ENCODE measurements at places on chromosomes 11 and 22.

DNA sequence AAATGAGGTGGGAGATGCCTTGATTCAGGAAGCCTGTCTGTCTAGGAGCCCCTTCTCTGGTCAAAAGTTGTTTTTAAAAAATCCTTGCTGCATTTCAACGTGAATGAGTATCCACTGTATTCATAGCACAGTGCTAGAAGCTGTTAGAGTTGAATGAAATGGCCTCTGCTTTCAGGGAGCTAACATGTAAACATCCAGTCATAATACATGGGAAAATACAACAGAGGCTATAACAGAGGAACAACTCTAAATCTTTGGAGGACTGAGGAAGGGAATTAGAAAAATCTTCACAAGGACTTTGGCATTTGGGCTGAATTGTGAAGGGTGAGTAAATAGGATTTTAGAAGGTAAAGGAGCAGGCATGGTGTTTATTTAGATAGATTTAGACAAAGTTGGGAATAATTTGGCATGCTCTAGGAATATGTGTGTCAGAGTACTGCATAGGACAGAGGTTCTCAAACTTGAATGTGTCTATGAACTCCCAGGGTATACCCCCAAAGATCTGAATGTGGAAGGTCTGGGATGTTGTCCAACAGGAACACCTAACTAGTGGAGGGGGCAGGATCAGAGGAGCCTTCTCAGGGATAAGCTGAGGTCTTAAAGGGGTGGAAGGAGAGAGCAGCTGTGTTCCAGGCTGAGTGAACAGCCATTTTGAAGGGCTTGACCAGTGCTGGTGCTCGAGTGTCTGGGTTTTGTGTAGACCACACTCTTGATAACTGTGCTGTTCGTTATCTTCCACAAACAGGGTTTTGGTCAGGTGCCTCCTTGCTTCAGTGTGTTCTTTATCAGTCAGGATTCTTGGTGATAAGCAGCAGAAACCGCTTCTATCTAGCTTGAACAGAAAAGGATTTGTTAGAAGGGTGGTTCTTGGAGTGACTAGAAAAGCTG lies 12.7 kb downstream of the SREBF2 start:
- no peak for DNase-seq

GRCh38 chr22:46856661-46857060 lies 94.2 kb downstream of the TBC1D22A start:
- DNase-seq = no peak

DNA sequence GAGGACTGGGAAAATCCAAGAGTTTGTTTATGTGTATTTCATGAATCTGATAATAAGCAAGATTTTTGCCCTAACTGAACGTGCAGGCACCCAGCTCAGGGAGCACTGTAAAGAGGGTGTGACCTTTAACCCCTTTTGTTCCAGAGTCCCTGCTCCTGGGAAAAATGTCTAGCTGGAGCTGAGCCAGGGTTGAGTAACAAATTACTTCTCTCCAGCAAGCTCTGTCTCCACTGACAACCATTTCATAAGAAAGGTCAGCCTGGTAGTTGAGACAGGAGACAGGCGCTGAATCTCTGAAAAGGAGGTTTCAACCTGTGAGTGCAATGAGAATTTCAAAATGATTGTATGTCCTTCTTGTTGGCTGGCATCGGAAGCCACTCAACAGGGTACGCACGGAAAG lies 156.4 kb upstream of the NARS2 start:
- no peak for DNase-seq

DNA sequence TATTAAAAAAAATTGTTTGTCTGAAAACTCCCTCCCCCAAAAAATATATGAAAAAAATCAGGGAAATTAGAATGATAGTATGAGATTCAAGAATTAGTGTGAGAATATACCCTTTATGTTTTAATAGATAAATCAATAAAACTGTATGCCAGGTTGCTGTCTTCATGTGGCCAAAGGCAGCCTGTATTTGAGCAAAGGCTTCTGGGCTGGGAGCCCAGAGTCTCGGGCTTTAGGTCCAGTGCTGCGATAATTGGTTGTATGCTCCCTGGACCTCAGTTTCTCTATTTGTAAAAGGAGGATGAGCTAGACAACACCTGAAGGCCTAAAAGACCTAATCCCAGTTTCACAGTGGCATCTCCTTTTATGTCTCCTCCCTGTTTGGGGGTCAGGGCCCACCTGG lies 29.8 kb downstream of the THOC5 start:
- no peak for DNase-seq

- no peak for DNase-seq
These were observed 25.6 kb upstream of the ZDHHC13 start for GRCh38 chr11:19091366-19091765.

DNA sequence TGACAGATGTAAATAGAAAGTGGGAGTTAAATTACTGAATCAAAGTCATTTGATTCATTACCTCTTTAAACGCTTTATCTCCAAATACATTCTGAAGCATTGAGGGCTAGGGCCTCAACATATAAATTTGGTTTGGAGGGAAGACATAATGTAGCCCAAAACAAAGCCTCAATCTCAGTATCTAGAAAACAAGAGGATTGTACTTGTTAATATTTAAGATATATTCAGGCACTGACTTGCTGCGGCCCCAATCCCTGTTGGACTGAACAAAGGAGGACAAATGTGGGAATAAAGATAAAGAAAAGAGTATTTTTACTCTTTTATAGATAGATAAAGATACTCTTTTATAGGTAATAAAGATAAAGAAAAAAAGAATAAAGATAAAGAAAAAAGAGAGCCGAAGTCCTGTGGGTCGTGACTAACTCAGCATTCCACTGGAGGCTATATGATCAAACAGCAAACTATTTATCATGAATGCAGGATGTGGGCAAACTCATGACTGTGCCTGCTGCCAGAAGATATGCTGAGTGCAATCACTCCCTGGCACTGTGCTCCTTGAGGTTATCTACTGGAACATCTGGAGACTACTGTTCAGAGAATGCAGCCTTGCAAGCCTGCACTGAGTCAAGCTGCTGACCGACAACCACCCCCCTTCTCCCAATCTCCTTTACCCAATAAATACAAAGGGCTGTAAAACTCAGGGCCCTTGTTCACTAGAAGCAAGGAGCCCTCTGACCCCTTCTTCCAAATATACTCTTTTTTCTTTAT lies 6.9 kb downstream of the OR10V1 start:
- DNase-seq = no peak

GRCh38 chr22:47209040-47209514 lies 446.6 kb downstream of the TBC1D22A start:
- DNase-seq = no peak

- DNase-seq = no peak
These were observed 848.3 kb downstream of the TBC1D22A start for GRCh38 chr22:47610764-47611163.

DNA sequence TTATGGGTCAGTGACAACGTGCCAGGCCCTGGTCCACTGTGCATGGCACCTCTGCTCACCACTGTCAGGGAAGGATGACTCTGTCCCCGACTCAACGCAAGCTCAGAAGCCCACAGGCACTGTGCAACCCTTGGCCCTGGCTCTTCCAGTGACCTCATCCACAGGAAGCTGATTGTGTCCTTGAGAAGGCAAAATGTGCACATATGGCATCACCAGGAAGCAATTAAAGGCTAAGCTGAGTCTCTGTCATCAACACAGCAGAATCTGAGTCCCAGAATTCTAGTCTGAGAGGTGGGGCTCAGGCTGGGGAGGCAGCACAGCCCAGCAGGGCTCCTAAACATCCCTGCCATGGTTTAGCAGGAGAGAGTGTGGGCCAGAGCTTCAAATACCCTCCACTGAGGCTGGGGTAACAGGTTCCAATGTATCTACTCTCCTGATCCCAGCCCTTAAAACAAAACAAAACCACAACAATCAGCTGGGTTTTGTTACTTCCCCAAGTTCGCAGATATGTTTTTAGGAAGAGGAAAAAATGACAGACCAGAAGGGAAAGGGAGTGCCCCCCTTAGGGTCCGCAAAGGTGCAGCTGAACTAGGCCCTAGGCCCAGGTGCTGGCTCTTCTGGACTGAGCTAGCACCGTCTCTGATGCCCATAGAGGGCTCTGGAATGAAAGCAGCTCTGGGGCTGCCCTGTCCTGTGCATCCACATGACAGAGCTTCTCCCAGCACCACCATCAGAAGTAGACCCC lies 33.5 kb upstream of the GNAZ start:
- DNase-seq = no peak

DNA sequence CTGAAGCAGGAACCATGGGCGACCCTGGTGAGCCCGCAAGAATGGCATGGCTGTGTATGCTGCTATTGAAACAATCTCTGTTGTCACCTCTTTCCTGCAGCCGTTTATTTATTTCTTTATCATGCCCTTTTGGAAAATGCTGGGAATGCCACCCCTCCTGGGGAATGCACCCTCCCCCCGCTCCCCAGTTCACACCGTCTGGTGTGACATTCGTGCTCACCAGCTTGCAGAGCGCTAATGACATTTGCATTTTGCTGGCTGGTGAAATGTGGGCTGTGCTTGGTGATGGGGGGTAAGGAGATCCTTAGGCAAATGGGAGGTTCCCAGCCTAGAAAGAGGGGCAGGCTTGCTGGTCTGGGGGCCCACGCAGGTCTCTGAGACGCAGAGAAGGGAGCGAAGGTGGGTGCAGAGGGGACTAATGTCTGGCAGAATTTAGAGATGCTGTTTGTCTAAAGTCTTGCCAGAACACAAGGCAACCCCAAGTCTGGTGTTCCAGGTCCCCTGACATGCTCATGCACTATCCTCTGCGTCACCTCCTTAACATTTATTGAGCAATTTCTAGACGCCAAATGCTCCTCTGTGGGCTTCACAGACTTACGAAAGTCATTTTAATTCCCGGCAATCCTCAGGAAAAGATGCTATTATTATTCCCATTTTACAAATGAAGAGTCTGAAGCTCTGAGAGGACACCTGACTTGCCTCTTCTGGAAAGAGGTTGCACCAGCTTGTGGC lies 91.7 kb downstream of the TP53I11 start:
- DNase-seq = no peak

DNA sequence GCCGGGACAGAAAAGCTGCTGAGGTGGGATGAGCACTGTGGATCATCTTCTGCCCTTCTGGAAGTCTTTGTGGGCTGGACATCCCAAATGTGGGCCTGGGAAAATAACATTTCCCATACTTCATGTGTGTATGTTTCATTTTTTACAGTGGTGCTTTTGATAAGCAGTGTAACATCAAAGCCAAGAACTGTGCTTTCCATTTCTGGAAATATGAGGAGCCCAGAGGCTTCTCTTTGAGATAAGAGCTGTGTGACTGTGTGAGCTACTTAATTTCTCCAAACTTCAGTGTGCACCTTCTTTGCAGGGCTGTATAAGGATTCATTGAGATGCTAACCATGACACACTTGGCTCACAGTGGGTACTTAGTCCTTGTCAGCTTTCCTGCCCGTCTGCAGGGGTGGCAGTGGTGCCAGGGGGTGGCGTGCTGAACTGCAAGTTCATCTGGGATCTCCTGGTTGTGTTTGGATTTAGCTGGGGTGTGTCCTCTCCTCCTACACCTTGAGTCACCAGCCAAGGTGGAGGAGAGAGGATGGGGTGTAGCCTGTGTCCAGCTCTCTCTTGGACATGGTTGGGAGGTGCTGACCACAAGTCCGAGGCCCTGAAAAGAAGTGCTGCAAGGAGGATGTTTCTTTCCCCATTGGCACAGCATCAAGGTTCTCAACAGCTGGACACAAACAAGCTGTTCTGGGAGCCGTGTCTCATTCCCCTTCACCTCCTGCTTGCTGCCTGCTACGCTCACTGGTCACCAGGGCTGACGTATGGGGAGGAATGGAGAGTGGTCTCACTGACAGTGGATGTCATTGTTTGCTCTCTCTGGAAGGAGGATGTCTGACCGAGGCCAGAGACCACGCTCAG lies 139.4 kb downstream of the TEAD1 start:
- DNase-seq = no peak

DNA sequence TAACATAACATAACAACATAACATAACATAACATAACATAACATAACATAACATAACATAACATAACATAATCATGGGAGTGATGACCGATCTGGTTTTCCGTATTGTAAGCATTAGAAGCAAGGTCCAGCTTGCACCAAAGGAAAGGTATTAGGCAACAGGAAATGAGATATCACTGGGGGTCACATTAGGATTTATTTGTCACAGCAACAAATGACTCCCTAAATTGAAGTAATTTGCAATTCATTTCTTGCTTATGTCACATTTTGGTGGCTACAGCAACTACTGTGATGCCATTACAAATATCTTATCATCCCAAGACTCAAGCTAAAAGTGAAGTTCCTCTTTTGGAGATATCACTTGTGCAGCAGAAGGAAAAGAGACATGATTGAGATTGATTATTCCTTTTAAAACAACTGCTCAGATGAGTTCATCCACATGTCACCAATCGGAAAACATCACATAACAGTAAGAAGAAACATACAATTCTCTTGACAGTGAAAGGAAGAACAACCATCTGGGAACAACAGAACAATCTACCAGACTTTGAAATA lies 1331.1 kb upstream of the RAG2 start:
- no peak for DNase-seq

DNA sequence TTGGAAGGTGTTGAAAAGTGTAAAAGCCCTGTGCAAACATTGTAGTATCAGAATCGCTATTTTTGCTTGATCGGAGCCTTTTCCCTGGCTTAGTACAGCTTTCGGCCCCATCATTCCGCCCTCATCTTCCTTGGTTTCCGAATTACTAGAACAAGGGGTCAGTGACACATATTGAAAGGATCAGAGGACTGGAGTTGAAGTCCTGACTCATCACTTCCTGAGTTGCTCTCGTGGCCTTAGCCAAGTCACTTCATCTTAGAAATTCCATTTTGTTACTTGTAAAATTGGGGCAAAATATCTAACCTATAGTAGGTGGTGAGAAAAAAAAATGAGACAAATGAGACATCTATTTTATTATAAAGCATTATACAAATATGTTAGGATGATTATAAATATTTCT lies 375.0 kb downstream of the NTM start:
- DNase-seq = no peak

DNA sequence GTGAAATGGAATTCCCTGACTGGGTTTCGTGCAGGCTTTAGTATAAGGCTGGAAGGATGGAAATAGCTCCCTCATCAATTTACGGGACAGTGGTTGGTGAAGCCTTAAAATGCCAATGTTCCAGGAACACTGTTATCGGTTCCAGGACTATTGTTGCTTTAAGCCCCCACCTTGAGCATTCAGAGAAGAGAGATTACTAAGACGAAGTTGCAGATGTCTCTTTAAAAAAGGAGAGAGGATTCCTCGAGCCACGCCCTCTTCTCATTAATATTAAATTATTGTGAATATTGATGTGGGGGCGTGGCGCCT lies 195 bp upstream of the CREB3L1 start:
- no peak for DNase-seq

DNA sequence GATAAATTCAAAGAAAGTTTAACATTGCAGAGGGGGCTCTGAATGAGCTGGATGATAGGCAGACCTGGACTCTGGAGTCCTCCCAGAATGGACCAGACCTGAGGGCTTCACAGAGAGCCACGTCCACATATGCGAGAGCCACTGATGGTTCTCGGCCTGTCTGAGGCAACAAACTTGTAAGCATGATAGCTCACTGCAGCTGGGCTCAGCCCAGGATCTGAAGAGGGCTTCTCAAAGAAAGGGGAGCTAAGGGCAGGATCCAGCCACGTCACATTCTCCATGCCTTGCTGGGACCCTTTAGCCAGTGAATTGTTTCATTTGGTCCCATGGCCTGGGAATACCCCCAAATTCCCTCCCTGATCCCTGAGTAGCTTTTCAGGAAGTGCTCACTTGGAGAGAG lies 98.9 kb downstream of the ATXN10 start:
- DNase-seq = no peak
